ENCODE measurements at places on chromosomes 16 and 17.
A peak's percentile ranks its signal among the peaks of the same experiment; 100 is the strongest.

DNA sequence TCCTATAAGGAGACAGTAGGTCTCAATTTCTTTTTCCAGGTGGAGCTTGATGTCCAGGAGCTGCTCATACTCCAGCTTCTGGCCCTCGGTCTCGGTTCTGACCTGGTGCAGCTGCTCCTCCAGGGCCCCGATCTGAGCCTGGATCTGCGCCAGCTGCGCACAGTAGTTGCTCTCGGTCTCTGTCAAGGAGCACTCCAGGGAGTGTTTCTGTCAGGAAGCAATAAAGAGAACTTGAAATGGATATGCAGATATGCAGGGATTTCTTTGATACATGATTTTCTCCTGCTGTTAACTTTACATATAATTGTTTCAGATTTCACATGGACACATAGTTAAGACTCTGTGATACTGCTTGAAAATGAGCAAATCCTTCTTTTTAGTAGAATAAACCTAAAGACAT lies 4.7 kb downstream of the KRT25 start:
- no peak for DNase-seq

GRCh38 chr17:65794572-65794971 lies 233.1 kb upstream of the AXIN2 start:
- DNase-seq = peak; percentile 34

DNA sequence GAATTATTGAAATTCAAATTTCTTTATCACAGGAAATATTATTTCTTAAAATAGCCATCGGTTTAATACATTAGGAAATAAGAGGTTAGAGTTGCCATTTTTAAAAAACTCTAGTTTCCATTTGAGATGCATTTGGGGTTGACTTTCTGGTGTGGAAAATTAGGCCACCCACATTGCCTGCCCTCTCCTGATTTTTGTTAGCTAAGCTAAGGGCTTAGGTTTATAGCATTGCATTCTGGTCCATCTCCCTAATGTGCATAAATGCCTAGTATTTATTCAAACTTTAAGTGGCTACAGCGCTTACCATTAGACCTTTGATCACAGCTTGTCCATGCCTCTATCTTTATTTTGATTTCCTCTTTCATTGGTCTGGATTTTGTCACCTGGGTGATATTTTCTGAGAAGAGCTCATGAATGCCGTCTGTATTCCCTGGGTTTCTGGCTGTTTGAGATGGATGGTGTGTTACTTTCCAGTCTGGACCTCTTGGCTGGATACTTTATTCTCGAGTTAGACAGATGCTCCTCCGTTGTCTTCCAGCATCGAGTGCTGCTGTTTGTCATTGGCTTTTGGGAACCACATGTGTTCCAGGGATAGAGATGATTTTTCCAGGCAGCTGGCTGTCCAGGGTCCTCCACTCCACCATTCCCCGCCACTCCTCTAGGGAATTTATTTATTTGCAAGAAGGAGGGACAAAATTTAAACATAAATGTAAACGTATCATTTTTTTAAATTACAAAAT lies 120.3 kb downstream of the KATNIP start:
- no peak for DNase-seq

DNA sequence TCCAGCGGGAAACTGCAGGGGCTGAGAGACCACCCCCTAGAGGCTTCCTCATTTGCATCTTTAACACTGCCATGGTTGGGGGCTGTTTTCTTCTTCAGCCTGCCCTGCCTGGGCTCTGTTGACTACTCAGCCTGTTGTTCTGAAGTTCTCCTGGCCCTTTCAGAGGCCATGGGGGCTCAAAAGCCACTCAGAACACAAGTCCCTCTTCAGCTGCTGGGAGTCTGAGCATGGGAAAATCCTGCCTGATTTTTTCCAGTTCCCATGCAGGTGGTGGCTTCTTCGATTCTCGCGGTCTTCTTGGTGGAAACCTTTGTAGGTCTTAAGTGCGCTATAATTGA lies 36.3 kb downstream of the PLCG2 start:
- no peak for DNase-seq

- no peak for DNase-seq
Measured at GRCh38 chr17:17683710-17684365, 2.6 kb downstream of the RAI1 start.

DNA sequence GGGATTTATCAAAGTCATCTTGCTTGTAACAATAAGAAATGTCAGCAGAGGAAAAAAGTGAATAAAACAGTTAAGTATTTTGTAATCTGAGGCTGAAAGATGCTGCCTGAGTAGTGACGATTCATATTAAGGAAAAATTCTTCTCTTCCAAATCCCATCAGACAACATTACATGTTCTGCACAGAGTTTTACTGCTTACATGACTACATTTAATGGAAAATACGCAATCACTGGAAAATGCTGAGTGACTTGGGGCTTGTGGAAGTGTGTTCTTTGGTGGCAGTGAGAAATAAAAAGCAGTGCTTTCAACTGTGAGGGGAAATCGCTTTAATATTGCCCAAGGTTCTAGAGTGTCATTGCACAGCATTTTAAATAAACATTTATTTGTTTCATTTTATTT lies 1025.2 kb upstream of the GOT2 start:
- no peak for DNase-seq

DNA sequence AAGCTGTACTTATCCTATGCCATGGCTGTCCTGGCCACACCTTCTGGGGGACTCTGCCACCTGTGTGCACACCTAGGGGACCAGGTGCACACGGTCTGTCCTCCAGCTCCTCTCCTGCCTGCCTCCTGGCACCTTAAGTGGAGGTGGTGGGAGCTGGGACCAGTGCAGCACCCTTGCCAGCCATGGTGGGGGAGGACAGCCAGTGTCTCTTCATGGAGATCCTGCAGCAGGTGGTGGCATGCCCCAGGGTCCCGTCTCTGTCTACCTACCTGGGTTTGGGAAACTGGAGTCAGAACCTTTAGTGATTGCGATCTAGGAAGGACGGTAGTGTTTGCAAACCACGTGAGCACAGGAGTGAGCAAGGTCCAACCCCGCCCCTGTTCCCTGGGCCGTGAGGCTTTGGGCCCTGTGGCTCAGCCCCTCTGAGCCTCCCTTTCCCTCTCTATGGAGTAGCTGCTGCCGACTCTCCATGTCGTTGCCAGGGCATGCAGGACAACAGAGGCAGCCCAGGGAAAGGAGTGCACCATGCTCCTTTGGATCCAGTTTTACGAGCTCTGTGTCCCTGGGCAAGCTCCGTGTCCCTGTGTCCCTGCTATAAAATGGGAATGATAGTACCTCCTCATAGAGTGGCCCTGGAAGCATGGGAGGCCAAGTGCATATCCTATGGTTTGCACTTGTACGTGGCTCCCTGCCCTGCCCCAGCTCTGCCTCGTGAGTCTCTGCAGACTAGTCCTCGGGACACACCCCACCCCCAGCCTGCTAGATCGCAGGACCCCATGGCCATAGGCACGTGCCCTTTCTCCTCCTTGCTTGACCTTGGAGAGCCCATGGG lies 7.1 kb downstream of the ADGRG1 start:
- no peak for DNase-seq

DNA sequence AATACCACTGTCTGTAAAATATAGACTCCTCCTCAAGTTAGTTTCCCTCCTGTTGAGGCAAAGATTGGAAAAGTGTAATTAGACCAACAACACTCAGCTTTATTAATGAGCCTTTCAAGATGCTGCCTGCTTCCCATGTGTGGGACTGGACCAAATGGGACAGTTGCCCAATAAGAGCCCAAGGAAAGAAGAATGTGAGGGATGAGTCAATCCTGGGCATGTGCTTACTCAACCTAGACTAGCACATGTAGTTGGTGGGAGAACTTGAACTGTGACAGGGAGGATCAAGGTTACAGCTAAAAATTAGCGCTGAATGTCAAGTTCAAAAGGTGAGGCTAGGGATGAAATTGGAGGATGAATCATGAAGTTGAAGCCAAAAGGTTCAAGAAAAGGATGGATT lies 435.5 kb downstream of the CA10 start:
- DNase-seq = no peak

GRCh38 chr17:44782326-44782850 lies 23.6 kb downstream of the ADAM11 start:
- DNase-seq = no peak

DNA sequence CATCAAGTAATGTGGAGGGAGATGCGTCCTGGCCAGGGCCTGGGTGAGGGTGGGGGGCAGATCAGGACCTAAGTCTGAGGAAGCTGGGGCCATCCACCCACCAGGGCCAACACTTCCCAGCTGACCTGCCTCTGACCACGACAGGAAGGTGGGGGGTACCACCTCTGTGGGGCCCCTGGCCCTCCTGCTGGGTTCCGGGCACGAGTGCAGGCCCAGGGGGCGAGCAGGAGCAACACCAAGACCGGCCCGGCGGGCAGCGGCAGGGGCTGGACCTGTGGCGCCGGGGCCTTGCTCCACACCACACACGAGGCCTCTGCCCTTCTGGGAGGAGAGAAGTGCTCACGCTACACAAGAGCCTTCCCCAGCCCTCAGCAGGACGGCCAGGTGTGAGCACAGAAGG lies 13.3 kb downstream of the PDIA2 start:
- DNase-seq = no peak

- no peak for DNase-seq
Measured at GRCh38 chr17:59890720-59891119, 2.0 kb downstream of the TUBD1 start.

DNA sequence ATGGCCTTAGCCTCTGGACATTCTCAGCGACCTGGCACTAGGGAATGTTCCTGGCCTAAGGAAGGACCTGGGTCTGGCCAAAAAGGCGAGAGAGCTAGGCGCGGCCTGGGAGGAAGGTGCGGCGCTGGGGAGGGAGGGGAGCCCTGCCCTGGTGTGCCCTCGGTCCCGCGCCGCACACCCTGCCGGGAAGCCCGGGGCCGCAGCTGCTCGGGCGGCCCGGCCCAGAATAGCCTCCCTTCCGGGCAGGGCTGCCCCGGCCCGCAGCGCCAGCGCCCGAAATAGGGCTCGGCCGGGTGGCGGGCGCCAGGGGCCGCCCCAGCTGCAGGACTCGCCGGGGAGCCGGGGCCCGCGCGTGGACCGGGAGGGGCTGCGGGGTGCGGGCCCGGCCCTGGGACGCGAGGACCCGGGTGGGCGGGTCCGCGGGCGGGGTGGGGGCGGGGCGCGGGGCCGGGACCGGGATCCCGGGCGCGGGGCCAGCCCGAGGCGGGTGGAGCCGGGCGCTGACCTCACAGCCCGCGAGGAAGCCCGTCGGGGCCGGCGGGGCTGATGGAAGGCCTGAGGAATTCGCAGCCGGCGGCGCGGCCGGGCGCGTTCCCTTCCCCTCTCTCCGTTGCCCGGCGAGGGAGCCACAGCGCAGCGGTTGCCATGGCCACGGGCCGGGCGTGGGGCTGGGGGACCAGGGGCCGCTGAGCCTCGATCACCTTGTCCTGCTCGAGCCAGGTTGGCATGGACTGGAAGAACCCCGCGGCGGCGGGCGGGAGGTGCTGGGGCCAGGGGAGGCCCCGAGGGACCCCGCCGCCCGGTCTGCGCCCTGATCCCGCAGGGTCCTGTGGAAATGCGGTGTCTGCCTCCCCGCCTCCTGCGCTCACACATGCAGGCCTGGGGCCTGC lies 18.1 kb downstream of the SOCS3 start:
- no peak for DNase-seq

DNA sequence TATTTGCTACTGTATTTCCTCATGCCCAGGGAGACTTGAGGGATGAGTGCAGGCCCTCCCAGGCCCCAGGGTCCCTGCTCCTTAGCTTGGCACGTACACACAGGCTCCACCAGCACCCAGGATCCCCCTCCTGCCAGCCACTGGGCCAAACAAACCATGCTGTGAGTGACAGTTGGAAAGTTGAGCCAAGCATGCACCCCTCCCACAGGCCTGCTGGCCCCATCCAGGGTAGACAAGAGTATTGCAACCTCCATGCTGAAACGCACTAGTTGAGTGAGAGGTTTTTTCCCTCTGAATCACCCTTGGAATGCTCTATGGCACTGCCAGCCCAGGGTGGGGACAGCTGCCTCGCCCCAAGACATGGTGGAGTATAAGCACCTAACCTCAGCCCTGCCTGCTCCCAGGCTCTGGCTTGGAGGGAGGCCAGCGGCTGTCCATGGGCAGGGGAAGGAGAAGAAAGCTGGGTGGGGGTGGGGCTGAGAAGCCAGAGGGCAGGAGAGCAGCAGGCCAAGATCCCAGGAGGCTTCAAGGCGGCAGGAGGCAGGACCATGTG lies 49.6 kb downstream of the PITPNM3 start:
- DNase-seq = no peak
